ENCODE measurements at places on chromosomes 1 and 21.

- no peak for DNase-seq
Observed at GRCh38 chr1:183125279-183125999, 60.6 kb upstream of the LAMC2 start.

DNA sequence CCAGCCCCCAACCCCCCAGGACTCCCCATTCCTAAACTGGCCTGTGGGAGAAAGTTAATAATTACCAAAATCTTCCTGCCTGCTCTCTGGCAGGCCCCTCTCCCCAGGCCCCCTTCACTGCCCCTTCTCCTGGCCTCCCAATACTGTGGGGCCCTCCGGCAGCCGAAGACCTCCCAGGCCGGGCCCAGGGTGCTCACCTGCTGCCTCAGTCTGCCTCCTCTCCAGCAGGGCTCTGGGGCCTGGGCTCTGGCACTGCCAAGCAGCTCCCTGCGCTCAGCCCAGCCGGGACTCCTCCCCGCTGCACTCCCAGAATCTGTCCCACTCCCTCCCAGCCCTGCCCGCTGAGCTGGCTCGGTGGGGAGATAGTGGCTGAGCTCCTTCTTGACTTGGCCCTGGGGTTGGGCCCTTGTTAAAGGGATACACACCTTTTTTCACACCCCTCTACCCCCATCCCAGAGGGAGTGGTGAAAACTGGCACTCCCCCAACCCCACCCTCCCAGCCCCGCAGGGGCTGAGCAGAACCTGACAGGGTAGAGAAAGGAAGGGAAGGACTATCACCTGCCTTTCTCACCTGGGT lies at the start of gene S100A16:
S100A16 (minus strand) TSS at position 383 of the 577 bp plus-strand sequence. CDS start 4,986 bp downstream, outside the sequence.
- peak; percentile 89 for DNase-seq

DNA sequence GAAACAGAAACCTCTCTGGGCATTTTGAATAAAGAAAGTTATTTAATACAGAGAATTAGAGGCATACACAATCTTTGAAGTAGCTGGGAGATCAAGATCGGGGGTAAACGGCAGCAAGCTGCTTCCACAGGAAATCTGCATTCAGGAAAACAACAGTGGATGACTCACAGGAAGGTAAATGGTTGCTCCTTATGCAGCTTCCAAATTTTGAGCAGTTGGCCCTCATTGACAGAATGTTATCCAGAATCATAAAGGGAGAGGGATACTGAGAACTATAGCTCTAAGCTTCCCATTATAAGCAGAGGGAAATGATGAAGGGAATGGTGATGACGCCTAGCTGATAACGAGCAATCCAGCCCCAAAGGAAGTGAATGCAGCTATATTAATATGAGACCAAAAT lies 28.6 kb downstream of the ZMYND12 start:
- DNase-seq: no peak

GRCh38 chr1:217586586-217586985 lies 44.3 kb downstream of the GPATCH2 start:
- DNase-seq: no peak

GRCh38 chr1:6944434-6944833 lies 159.2 kb downstream of the CAMTA1 start:
- DNase-seq: no peak

DNA sequence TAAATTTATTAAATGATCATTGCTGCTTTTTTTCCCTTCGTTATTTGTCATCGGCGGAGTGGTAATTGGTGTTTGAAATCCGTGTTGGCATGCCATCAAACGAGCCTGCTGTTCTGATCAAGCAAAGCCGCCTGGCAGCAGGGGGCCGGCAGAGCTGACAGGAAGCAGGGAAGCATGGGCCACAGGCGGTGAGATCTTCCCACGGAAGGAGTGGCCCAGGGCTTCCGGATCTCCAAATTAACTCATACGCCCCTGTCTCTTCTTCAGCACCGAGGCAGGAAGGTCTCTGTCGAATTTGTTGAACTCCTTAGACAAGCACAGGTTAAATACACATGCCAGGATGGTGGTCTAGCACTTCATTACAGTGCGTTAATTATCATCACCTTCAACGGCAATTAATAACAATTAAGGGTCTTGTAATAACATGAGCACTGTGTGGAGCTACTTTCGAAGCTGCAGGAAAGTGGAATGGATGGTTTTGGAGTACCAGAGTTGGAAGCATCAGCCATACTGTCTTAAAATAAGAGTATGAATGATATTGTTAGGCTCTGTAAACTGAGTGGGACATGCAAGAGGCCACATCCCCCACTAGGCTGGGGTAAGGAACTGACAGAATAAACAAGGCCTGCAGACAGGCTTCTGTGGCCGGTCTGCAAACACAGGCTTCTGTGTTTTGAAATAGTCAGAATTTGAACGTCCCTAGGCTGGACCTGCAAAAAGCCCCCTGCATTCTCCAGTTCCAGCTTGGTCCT lies 199.4 kb upstream of the DAB1 start:
- no peak for DNase-seq

- no peak for DNase-seq
Observed at GRCh38 chr1:67347688-67348472, 40.2 kb downstream of the IL12RB2 start.

- no peak for DNase-seq
Observed at GRCh38 chr1:222732216-222733159, 4.5 kb upstream of the FAM177B start.

GRCh38 chr21:27534206-27534605 lies 567.3 kb upstream of the ADAMTS5 start:
- no peak for DNase-seq

GRCh38 chr1:48735796-48736195 lies 40.9 kb downstream of the BEND5 start:
- DNase-seq: no peak

- DNase-seq: peak; percentile 78
Observed at GRCh38 chr1:211643324-211644212, 31.9 kb downstream of the NEK2 start.

DNA sequence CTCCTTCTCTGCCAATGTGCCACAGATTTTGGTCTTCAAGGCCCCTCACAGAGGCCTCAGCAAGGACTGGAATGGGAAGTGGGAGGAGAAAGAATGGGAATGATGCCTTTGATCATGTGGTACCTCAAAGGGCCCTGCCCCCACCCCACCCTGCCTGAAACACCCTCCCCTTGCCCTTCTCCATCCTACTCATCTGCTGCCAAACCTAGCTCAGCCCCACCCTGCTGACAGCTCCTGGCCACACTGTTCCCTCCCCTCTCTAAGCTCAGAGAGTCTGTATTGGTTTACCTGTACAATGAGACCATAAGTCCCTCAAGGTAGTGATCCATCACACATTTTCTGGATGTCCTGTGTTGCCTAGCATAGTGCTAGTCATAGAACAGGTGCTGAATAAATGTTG lies 6.7 kb upstream of the ARHGAP30 start:
- no peak for DNase-seq

DNA sequence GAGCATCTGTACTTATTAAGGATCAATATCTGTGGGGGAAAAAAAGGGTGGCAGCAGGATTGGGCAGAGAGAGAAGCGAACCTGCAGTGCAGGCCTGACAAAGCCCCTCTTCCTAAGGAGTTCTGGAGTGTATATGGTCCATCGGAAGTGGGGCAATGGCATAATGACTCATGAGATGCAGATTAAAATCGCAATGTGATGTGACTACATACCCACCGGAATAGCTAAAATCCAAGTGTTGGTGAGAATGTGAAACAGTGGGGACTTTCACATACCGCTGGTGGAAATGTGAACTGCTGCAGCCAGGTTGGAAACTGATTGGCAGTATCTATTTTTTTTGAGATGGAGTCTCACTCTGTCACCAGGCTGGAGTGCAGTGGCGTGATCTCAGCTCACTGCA lies 8.2 kb upstream of the CREG1 start:
- DNase-seq: no peak
